ENCODE measurements at places on chromosomes 7 and 10. TPM values are rescaled to one million over a fixed set of nuclear protein-coding genes. Genes with fewer than 3 reads are reported as not detected.

DNA sequence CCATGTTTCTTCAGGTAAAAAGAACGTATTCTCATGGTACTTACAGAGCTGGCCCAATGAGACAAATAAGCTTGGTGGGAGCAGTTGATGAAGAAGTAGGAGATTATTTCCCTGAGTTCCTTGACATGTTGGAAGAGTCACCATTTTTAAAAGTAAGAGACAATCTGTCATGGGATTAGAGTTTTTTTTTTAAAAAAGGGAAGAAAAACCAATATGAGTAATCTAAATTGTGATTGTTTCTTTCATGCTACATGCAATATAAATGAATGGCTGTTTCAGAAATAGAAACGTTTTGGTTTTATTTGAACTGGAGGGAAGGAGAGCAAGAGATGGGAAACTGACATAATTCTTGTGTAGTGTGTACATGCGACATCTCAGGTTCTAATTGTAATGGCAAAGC is 32.8 kb downstream of the TMEM60 start:
- no peak overlapping the region for H3K4me3 ChIP-seq
- peaks cover 30% of the 10 kb centered on the region for H3K4me1 ChIP-seq
- H3K27me3 ChIP-seq, result no peaks in the 10 kb centered on the region
- H3K36me3 ChIP-seq, result no peaks in the 10 kb centered on the region
- peak overlapping the region; percentile 76 for H3K27ac ChIP-seq

- no peak overlapping the region for H3K4me3 ChIP-seq
- no peak overlapping the region for H3K27ac ChIP-seq
- H3K4me1 ChIP-seq, result no peaks in the 10 kb centered on the region
- H3K36me3 ChIP-seq, result no peaks in the 10 kb centered on the region
- H3K27me3 ChIP-seq, result no peaks in the 10 kb centered on the region
Observed at GRCh38 chr10:14309593-14309992, 21.1 kb downstream of the FRMD4A start.

GRCh38 chr7:67696878-67697277 is 700.2 kb downstream of the TYW1 start:
- H3K4me1 ChIP-seq, result no peaks in the 10 kb centered on the region
- H3K36me3 ChIP-seq, result no peaks in the 10 kb centered on the region
- H3K4me3 ChIP-seq, result no peak overlapping the region
- H3K27ac ChIP-seq, result no peak overlapping the region
- DNase-seq, result no peak
- H3K27me3 ChIP-seq, result no peaks in the 10 kb centered on the region

GRCh38 chr7:24448038-24448437 is 125.2 kb upstream of the PALS2 start:
- no peak overlapping the region for H3K27ac ChIP-seq
- no peaks in the 10 kb centered on the region for H3K36me3 ChIP-seq
- H3K4me1 ChIP-seq, result no peaks in the 10 kb centered on the region
- no peak for DNase-seq

GRCh38 chr10:7410301-7410861 is 453 bp downstream of the SFMBT2 start:
- H3K27me3 ChIP-seq, result no peaks in the 10 kb centered on the region
- H3K4me1 ChIP-seq, result no peaks in the 10 kb centered on the region
- no peak for DNase-seq
- H3K4me3 ChIP-seq, result no peak overlapping the region
- no peak overlapping the region for H3K27ac ChIP-seq

DNA sequence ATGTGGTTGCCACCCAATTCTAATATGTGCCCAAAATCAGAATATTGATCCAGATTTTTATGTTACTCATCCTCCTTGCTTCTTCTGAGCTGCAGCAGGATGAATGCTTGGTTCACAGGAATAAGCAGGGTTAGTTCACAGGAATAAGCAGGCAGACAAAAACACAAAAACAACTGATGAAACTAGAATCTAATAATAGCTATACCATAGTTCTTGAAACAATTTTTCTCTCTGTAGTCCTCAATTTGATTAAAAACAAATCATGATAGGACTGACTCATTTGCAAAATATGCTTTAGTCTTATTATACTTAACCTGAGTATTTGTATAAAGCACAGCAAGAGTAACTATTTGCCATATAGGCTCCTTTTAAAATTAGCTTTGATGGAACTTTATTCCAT is 24.4 kb upstream of the ARHGAP12 start:
- H3K4me3 ChIP-seq, result no peak overlapping the region
- no peaks in the 10 kb centered on the region for H3K36me3 ChIP-seq
- no peak overlapping the region for H3K27ac ChIP-seq
- no peak for DNase-seq
- no peaks in the 10 kb centered on the region for H3K27me3 ChIP-seq

- no peak overlapping the region for H3K4me3 ChIP-seq
- H3K36me3 ChIP-seq, result no peaks in the 10 kb centered on the region
- H3K27me3 ChIP-seq, result no peaks in the 10 kb centered on the region
- no peak for DNase-seq
Observed at GRCh38 chr10:125700355-125700911, 17.5 kb upstream of the TEX36 start.

DNA sequence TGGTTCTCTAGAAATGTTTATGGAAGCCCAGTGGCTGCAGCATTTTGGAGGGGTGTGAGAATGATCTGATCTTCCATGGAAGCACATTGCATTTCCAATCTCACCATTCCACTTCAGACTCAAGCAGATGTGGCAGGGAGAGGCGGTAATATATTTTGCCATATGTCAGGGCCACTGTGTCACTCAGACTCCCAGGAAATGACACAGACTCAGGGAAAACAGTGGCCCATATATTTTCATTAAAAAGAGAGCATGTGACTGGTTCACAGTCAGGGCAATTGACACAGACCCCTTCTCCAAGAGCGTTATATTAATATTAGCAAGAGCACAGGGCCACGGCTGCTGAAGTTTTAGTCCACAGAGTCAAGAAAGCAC is 149.3 kb upstream of the NRP1 start:
- peaks cover 20% of the 10 kb centered on the region for H3K4me1 ChIP-seq
- no peaks in the 10 kb centered on the region for H3K27me3 ChIP-seq
- H3K27ac ChIP-seq, result no peak overlapping the region
- no peak for DNase-seq
- no peaks in the 10 kb centered on the region for H3K36me3 ChIP-seq

GRCh38 chr10:64071218-64071617 is 550.0 kb downstream of the REEP3 start:
- no peaks in the 10 kb centered on the region for H3K36me3 ChIP-seq
- no peak overlapping the region for H3K27ac ChIP-seq
- H3K27me3 ChIP-seq, result no peaks in the 10 kb centered on the region
- H3K4me3 ChIP-seq, result no peak overlapping the region

- no peaks in the 10 kb centered on the region for H3K36me3 ChIP-seq
- H3K4me1 ChIP-seq, result no peaks in the 10 kb centered on the region
- DNase-seq, result no peak
- no peak overlapping the region for H3K27ac ChIP-seq
- no peaks in the 10 kb centered on the region for H3K27me3 ChIP-seq
Observed at GRCh38 chr10:104811166-104811565, 170.1 kb downstream of the SORCS3 start.

DNA sequence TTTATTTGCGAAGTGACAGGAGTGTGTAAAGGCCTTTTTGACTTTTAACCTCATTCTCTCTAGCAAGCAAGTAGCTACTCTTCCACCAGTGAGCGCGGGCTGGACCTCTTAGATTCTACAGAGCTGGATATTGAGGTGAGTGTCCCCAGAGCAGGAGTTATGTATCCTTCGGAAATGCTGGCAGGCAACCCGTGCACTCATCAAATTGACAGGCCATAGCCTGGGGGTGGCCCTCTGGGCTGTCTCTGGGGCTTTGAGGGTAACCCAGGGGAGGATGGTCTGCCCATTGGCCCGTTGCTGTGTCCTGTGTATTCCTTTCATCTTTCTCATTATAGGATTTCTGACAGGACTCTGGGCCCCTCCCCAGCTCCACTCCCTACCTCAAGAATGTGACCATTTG is 6.1 kb upstream of the PVRIG start:
- no peaks in the 10 kb centered on the region for H3K36me3 ChIP-seq
- H3K4me1 ChIP-seq, result 0 out of 2 replicates have a peak, but pooled peaks cover 5% of the 10 kb centered on the region
- DNase-seq, result no peak
- no peak overlapping the region for H3K27ac ChIP-seq

DNA sequence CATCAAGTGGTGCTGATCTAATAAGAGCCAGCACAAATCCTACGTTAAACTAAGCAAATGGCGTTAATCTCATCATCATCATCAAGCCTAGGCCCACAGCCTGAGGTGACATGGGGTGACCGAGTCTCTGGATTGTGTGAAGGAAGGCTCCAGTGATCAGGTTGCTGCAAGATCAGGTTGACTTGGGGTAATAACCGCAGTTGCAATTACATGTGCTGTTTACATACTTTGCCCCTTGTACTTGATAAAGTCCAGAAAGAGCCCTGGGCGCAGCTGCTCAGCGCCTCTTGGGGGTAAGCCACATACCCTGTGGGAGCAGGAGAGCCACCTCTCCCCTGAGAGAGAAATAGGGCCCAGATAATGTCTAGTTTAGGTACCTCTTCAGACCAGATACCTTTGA is 228.1 kb downstream of the WDR11 start:
- H3K36me3 ChIP-seq, result no peaks in the 10 kb centered on the region
- DNase-seq, result no peak
- no peak overlapping the region for H3K4me3 ChIP-seq

DNA sequence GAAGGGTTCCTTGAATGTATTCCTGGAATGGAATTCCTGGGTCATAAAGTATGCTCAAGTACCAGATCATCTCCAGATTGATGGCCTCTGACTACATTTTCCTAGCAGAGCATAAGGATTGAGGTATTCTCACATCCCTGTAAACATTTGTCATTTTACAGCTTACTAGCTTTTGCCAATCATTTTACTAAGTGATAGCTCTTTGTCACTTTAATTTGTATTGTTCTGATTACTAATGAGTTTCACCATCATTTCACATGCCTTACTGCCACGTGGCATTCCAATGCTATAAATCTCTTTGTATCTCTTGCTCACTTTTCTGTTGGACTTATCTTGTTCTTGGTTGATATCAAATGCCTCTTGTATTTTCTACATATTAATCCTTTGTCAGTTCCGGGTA is 68.6 kb upstream of the CACNB2 start:
- no peaks in the 10 kb centered on the region for H3K4me1 ChIP-seq
- no peak overlapping the region for H3K27ac ChIP-seq
- DNase-seq, result no peak
- peaks cover 2% of the 10 kb centered on the region for H3K27me3 ChIP-seq
- no peak overlapping the region for H3K4me3 ChIP-seq

- H3K27me3 ChIP-seq, result no peaks in the 10 kb centered on the region
- no peaks in the 10 kb centered on the region for H3K4me1 ChIP-seq
- no peak for DNase-seq
Observed at GRCh38 chr7:31119249-31119648, 67.1 kb downstream of the ADCYAP1R1 start.

- no peaks in the 10 kb centered on the region for H3K4me1 ChIP-seq
- no peak overlapping the region for H3K27ac ChIP-seq
- no peaks in the 10 kb centered on the region for H3K27me3 ChIP-seq
- H3K4me3 ChIP-seq, result no peak overlapping the region
- no peak for DNase-seq
- H3K36me3 ChIP-seq, result no peaks in the 10 kb centered on the region
Observed at GRCh38 chr7:135817583-135817982, 69.0 kb upstream of the FAM180A start.

DNA sequence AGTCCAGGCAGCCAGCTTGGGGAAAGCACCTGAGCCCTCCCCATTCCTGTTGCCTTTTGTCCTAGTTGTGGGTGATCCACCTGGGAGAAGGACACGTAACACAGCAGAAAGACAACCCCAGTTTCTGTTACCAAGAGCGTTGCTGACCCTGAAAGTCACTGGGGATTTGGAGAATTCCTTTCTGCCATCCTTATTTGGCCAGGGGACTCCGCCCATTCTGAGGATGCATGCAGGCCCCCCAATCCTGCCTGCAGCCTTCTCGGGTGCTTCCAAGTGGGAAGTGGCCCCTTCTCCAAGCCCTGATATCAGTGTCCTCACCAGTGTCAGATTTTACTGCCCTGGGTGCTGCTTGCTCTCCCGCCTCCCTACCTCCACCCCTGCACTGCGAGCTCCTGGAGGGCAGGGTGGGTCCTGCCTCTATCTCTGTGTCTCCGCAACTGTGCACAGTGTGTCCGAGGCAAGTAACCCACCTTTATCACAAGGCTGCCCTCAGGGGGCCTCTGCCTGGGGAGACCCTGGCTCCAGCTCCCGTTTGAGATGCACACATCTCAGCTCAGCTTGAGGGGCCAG is 9.2 kb upstream of the ADCY1 start:
- H3K27me3 ChIP-seq, result no peaks in the 10 kb centered on the region
- no peak overlapping the region for H3K27ac ChIP-seq
- H3K4me1 ChIP-seq, result no peaks in the 10 kb centered on the region
- H3K36me3 ChIP-seq, result no peaks in the 10 kb centered on the region
- no peak for DNase-seq
- H3K4me3 ChIP-seq, result no peak overlapping the region

- no peaks in the 10 kb centered on the region for H3K4me1 ChIP-seq
- no peak overlapping the region for H3K27ac ChIP-seq
- DNase-seq, result no peak
- H3K27me3 ChIP-seq, result no peaks in the 10 kb centered on the region
Observed at GRCh38 chr7:41996381-41997035, 240.5 kb downstream of the GLI3 start.

- no peaks in the 10 kb centered on the region for H3K27me3 ChIP-seq
- no peak overlapping the region for H3K27ac ChIP-seq
- no peaks in the 10 kb centered on the region for H3K4me1 ChIP-seq
- no peak overlapping the region for H3K4me3 ChIP-seq
- H3K36me3 ChIP-seq, result no peaks in the 10 kb centered on the region
Observed at GRCh38 chr10:7312488-7312857, 98.4 kb downstream of the SFMBT2 start.

- H3K4me1 ChIP-seq, result peaks cover 8% of the 10 kb centered on the region
- no peaks in the 10 kb centered on the region for H3K27me3 ChIP-seq
- H3K4me3 ChIP-seq, result no peak overlapping the region
- peaks cover 5% of the 10 kb centered on the region for H3K36me3 ChIP-seq
- no peak for DNase-seq
Observed at GRCh38 chr7:47390914-47391313, 191.0 kb downstream of the TNS3 start.

DNA sequence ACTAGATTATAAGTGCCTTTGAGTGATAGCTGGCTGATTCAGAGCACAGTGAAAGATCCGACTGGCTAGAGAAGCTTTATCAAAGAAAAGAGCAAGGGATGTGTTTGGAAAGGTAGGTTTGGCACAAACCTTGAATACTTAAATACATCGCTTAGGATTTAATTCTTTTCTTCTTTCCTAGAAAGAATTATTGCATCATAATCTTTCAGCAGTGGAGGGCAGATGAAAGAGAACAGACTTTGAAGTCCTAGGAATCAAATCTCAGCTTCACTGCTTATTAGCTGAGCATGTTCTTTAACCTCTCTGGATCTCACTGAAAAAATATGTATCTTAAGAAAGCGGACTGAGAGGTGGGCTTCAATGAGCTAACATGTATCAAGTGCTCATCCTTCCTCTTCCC is 122.8 kb downstream of the ZNF365 start:
- H3K4me1 ChIP-seq, result no peaks in the 10 kb centered on the region
- 0 out of 2 replicates have a peak, but pooled peaks cover 1% of the 10 kb centered on the region for H3K27me3 ChIP-seq
- H3K36me3 ChIP-seq, result no peaks in the 10 kb centered on the region
- H3K27ac ChIP-seq, result no peak overlapping the region
- no peak for DNase-seq

- no peak overlapping the region for H3K27ac ChIP-seq
- peaks cover 11% of the 10 kb centered on the region for H3K4me1 ChIP-seq
- no peak overlapping the region for H3K4me3 ChIP-seq
Observed at GRCh38 chr10:792792-793100, 103.3 kb upstream of the DIP2C start.

PTPN20 gene
- not detected for total RNA-seq

STK31 gene
- 38.9 TPM for total RNA-seq

BTBD16 gene
- total RNA-seq, result not detected

GNG11 gene
- total RNA-seq, result not detected

GPR15LG gene
- total RNA-seq, result not detected

MARVELD1 gene
- 19.6 TPM for total RNA-seq

RELN gene
- total RNA-seq, result 4.3 TPM

C10orf71 gene
- total RNA-seq, result not detected

TAS2R16 gene
- total RNA-seq, result not detected

GIMAP5 gene
- not detected for total RNA-seq
